ENCODE measurements at places on chromosomes 11 and 22.
A peak's percentile ranks its signal among the peaks of the same experiment; 100 is the strongest.

DNA sequence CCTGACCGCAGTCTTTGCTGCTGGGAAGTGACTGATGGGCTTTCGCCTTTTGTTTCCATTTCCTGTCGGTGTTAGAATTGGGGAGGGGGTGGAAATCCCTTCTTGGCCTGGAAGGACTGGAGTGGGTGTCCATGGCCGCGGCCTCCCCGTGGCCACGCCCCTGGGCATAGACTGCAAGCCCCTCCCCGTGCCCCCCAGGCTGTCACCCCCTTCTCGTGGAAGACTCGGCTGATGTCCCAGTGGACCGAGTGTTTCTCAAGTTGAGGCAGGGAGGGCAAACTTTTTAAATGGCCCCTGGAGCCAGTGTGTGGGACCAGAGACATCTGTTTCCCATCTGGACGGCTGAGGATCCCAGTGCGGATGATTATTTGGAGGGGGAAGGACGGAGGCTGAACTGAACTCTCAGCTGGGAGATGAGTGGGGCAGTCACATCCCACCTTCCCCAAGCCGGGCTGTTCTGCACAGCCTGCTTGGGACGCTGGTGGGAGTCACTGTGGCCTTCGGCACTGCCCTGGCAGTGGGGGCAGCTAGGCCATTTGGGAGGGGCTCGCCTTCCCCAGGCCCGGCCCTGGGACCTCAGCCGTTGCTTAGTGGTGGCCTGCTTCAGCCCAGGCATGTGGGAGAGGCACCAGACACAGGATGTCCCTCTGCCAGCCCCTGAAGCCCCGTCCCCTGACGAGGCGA is 1.6 kb downstream of the CD81 start:
- no peak for DNase-seq

DNA sequence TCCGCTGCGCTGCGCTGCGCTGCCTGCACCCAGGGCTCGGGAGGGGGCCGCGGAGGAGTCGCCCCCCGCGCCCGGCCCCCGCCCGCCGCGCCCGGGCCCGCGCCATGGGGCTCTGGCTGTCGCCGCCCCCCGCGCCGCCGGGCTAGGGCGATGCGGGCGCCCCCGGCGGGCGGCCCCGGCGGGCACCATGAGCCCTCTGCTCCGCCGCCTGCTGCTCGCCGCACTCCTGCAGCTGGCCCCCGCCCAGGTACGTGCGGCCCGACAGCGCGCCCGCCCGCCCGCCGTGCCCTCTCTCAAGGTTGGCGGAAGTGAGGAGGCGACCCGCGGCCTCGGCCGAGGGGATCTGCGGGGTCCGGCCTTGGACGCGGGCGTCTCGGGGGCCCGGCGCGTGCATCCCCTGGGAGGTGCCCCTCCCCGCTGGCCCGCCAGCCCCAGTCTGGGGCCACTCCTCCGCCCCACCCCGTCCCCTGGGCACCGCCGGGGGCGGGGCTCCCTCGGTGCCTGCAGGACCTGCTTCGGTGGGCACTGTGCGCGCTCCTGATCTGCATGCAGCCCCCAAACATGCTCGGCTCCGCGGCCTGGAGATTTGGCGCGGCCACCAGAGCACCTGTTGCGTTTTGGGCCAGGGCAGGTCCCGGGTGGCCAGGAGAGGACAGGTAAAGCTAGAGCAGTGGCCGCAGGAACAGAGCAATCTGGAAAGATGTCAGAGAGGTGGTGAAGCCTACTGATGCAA is 429 bp downstream of the VEGFB start:
- peak; percentile 44 for DNase-seq

DNA sequence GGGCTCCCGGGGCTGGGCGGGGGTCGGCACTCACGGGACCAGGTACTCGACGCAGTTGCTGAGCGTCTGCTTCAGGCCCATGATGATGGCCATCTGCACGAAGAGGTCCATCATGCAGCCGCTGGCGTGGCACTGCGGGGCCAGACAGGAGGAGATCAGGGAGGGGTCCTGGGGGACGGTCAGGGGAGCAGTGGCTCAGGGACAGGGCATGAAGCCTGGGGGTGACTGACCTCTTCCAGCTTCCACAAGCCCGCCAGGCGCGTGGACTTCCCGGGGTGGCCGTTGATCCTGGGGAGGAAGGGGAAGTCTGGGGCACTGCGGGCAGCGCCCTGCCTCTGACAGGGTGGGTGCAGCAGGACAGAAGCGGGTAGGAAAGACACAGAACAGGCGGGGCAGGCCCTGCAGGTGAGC is 6.1 kb upstream of the SIGIRR start:
- no peak for DNase-seq

GRCh38 chr11:46917109-46917761 is 1.1 kb downstream of the LRP4 start:
- peak; percentile 25 for DNase-seq

GRCh38 chr11:22851477-22851876 is 8.8 kb downstream of the CCDC179 start:
- no peak for DNase-seq

DNA sequence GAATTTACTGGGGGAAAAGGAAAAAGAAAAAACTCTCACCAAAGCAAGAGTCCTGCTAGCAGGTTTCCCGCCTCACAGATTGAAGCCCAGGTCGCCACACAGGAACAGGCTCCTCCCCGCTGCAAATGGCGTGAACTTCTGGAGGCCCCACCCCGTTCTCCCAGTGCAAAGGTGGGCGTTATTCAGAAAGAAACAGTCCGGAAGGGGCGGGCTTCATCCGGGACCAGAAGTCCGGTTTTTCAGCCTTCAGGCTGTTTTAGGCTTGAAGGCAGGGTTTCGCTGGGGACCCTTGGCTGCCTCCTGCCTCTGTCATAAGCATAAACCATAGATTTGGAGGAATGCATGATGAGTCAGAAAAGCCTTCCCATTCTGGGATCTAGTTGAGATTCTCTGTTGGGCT is 148.3 kb upstream of the POU2AF2 start:
- peak; percentile 64 for DNase-seq

- DNase-seq, result no peak
Measured at GRCh38 chr22:47032091-47032943, 269.9 kb downstream of the TBC1D22A start.

All from SJCRH30 (cell line).